Activated CD4-positive, alpha-beta memory T cell treated with anti-CD3 and anti-CD28 coated beads for 36 hours (primary cell): ENCODE measurements at places on chromosomes 11 and 22.
A peak's percentile ranks its signal among the peaks of the same experiment; 100 is the strongest.

- no peak for DNase-seq
These were observed 29.9 kb upstream of the PANX2 start for GRCh38 chr22:50140615-50141014.

DNA sequence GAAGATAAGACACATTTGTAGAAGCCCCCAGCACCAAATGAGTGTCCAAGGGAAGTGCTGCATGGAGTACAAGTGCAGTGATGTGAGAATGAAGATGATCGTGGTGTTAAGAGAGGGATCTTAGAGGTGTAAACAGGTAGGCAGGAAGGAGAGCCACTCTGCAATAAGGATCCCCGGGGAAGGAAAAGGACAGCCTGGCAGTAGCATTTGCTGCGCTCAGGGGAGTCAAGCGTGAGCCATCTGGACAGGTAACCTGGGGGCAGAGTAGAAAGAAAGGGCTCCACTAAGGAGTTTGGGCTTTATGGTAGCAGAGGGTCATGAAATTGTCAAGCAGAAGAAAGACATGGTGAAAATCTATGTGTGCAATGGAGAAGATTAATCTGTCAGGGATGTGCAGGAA lies 587.2 kb downstream of the BUD13 start:
- no peak for DNase-seq

GRCh38 chr11:44138286-44138685 lies 42.8 kb downstream of the EXT2 start:
- no peak for DNase-seq

GRCh38 chr11:118841469-118842242 lies 42.0 kb upstream of the CXCR5 start:
- peak; percentile 87 for DNase-seq

GRCh38 chr11:113382121-113382520 lies 5.5 kb upstream of the ANKK1 start:
- no peak for DNase-seq

- DNase-seq: no peak
These were observed 20.3 kb downstream of the TAB1 start for GRCh38 chr22:39419911-39420310.

DNA sequence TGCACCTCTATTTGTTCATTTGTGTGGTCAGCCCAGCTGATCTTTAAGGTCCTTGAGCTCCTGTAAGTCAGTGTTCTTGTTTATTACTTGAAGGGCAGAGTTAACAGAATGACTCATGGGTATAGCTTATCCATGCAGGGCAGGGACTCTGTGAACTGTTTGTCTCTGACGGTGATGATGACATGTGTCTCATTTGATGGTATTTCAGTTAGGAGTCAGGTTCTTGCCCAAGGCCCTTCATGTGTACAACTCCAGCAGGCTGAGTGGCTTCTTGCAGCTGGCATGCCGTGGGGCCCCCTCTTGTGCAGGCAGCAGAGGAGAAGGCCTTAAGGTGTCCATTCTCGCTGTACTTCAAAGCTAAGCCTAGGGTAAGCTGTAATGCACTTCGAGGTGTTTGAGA lies 165.1 kb downstream of the DBX1 start:
- no peak for DNase-seq

- no peak for DNase-seq
These were observed at the start of gene SOX6 for GRCh38 chr11:16356057-16356760. Gene SOX6 (minus strand): TSS chr11:16356546. CDS start chr11:16341248, 15,298 bp downstream.

- no peak for DNase-seq
These were observed 43.9 kb downstream of the SGSM3 start for GRCh38 chr22:40414311-40414710.

DNA sequence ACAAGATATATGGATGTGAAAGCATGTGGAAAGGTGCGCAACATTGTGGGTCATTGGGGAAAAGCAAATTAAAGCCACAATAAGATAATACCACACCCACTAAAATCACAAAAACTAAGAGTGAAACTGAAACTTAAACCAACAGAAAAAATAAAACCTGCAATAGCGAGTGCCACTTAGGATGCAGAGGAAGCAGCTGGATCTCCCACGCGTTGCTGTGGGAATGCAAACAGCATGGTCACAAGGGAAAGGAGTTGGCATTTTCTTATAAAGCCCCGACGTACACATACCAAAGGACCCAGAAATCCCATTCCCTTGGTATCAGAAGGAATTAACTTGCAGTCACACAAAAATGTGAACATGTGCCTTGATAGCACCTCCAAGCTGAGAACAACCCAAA lies 712.0 kb downstream of the TBC1D22A start:
- DNase-seq: no peak

GRCh38 chr11:90423378-90423777 lies 200.5 kb upstream of the CHORDC1 start:
- no peak for DNase-seq

DNA sequence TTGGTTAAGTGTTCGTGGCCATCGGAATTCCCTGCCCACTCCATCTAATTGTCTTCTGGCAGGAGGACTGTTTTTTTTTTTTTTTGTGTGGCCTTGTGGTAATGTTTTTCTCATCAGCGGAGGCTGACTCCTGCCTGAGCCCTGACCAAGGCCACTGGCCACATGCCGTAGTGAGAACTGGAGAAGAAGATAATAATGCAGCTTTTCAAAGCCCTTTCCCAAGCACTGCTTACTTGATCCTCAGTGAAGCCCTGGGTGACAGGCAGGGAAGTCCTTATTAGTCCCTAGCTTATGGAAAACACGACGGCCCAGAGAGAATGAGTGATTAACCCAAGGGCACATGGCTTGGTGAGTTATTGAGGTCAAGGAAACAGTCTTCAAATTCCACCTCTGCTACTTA lies 71.2 kb downstream of the ADM start:
- DNase-seq: no peak

GRCh38 chr11:68501813-68502212 lies 41.3 kb downstream of the PPP6R3 start:
- DNase-seq: no peak

DNA sequence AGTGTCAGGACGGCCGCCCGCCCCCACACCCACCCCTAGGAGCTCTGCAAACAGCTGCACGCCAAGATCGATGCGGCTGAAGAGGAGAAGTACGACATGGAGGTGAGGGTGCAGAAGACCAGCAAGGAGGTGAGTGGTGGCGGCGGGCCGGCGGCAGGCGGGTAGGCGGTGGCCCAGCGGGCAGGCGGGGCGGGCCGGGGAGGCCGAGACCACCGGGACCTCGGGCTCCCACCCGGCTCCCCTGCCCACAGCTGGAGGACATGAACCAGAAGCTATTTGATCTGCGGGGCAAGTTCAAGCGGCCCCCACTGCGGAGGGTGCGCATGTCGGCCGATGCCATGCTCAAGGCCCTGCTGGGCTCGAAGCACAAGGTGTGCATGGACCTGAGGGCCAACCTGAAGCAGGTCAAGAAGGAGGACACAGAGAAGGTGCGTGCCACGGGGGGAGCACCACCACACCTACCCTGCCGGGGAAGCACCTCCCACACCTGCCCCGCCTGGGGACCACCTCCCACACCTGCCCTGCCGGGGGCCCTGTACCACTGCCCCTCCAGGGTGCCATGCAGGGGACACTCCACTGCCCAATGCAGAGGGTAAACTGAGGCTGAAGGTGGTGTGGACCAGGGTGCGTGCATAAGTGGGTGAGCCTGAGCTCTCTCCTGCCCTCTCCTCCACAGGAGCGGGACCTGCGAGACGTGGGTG lies 2.1 kb downstream of the TNNI2 start:
- no peak for DNase-seq

- no peak for DNase-seq
These were observed 35.1 kb upstream of the GGTLC2 start for GRCh38 chr22:22609291-22609690.

DNA sequence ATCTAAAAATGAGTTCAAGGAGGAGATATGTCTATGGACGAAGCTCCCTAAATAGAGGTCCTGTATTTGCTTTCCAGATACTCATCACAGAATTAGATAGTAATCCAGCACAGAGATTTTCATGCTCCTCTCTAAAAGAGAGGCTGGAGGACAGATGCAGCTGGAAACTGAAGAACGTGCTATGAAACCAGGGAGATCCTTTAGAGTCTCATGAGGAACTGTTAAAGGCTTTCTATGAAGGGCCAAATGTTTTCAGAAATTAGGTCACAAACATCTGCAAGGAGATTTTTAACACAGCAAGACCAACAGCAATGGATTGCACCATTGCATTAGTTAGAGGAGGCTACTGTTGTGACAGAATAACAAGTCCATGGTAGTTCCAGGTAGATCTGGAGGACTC lies 95.6 kb upstream of the ARHGAP20 start:
- DNase-seq: no peak

DNA sequence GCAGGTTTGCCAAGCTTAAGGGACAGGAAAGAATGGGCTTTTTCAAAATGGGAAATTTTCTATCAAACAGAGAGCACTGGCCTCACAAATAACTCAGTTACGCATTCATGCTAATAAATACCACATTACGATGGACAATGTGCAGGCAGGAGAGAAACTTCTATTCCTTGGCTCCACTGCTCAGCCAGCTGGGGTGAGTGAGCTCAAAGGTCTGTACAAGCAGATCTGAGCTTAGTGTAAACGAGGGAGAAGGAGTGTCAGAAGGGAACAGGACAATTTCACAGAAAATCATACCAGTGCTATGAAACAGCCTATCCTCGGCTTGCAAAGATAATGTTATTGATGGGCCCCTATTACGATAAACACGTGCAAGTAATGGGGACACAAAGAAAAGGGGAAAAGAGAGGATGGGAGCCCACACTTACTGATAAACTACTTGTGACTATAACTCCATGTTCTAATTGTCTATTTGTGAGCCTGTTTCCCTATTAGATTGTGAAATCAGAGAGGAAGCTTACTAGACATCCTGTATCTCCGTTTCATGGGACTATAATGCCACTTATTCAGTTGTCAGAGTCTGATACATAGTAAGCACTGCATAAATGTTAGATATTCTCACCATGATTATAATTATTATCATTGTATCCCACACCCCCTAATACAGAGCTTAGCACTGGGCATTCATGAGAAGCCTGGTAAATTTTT lies 46.3 kb downstream of the AMOTL1 start:
- no peak for DNase-seq

- no peak for DNase-seq
These were observed 98.8 kb downstream of the SGSM3 start for GRCh38 chr22:40469181-40469580.

- no peak for DNase-seq
These were observed 42.1 kb downstream of the RASSF10 start for GRCh38 chr11:13051257-13051656.

DNA sequence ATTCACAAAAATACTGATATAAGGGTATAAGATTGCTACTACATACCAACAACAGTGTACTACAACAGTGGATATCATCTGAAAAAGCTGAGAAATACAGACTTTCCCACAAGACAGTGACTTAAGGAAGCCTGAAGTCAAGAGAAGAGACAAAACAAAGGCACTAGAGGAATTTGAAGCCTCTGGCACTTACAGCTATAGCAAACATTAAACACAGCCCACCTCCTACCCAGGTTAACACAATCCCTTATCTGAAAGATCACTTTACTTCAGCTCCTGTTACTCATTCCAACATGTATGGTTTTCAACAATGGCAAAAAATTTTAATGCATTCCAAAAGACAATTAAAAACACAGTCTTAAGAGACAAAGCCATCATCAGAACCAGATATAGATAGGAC lies 388.5 kb downstream of the JRKL start:
- no peak for DNase-seq

DNA sequence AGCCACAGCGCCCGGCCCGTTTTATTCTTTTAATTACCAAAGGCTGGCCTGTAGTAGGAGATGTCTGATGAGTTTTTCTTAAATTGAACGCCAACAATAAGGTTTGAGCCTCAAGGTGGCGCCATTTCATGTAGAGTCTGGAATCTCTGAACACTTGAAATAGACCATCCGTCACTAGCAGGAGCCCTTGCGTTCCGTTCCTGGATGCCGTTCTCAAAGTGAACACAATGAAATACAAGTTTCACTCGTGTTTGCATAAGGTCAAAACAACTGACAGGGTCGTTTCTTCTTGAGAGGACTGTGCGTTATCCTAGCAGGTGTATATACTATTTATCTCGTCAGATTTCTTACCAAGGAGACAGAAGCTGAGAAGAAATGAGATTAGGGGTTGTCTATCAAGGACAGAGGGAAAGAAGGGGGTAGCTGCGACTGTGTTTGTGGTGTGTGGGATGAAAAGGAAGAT lies 18.7 kb upstream of the SCGB1D1 start:
- DNase-seq: peak; percentile 83

GRCh38 chr11:113263458-113264259 lies 50.7 kb upstream of the TTC12 start:
- DNase-seq: no peak

DNA sequence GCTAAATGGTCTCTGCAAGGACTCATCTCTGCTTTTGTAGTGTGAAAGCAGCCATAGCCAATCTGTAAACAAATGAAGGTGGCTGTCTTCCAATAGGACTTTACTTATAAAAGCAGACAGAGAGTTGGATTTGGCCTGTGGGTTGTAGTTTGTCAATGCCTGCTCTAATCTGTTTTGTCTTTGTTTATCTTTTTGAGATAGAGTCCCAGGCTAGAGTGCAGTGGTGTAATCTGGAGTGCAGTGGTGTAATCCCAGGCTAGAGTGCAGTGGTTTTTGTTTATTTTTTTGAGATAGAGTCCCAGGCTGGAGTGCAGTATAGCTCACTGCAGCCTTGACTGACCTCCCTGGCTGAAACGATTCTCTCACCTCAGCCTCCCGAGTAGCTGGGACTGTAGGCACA lies 8.6 kb downstream of the PPP6R3 start:
- DNase-seq: no peak

DNA sequence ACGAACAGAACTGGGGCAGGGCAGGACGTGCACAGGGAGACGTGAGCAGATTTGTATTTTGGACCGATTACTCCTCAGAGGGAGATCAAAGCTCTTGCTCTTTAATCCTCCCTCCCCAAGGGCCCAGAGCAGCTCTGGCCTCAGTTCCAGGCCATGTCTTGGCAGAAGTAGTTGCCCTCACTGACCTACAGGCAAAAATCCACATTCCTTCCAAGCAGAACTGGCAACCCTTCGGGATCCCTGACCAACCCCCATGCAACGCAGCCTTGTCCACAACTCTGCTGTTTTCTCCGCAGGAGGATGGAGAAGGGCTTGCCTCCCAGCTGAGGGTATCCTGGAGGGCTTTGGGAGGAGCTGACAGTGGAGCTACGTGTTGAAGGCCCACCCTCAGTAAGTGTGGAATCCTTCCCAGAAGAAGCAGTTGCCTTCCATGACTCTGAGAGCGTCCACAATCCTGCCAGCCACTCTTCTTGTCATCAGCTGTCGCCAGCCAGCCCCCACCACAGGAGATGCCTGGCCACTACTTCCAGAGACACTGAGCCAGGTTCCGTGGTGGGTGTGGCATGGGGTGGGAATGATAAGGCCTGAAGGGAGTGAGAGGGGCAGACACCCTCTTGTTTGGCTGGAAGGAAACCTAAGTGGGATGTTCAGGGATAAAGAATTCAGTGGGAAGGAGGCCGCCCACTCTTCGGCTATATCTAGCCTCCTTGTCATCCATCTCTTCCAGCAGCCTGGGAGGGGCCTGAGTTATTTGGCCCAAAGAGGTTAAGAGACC lies 68.1 kb downstream of the PDE2A start:
- no peak for DNase-seq

GRCh38 chr11:78325274-78325781 lies 92.3 kb downstream of the GAB2 start:
- peak; percentile 16 for DNase-seq
